ENCODE measurements at places on chromosomes 2 and 18.

- DNase-seq = no peak
- peaks cover 69% of the 10 kb centered on the region for H3K27me3 ChIP-seq
- peaks cover 4% of the 10 kb centered on the region for H3K4me1 ChIP-seq
- H3K27ac ChIP-seq = no peak overlapping the region
- no peak overlapping the region for H3K4me3 ChIP-seq
These were observed 18.5 kb upstream of the CCDC93 start for GRCh38 chr2:118032169-118033013.

- H3K4me1 ChIP-seq = peaks cover 29% of the 10 kb centered on the region
- no peaks in the 10 kb centered on the region for H3K27me3 ChIP-seq
- peaks cover 6% of the 10 kb centered on the region for H3K36me3 ChIP-seq
- H3K27ac ChIP-seq = peak overlapping the region; percentile 92
- DNase-seq = no peak
- peak overlapping the region; percentile 72 for H3K4me3 ChIP-seq
These were observed 1.9 kb downstream of the PRKRA start for GRCh38 chr2:178448968-178449661.

DNA sequence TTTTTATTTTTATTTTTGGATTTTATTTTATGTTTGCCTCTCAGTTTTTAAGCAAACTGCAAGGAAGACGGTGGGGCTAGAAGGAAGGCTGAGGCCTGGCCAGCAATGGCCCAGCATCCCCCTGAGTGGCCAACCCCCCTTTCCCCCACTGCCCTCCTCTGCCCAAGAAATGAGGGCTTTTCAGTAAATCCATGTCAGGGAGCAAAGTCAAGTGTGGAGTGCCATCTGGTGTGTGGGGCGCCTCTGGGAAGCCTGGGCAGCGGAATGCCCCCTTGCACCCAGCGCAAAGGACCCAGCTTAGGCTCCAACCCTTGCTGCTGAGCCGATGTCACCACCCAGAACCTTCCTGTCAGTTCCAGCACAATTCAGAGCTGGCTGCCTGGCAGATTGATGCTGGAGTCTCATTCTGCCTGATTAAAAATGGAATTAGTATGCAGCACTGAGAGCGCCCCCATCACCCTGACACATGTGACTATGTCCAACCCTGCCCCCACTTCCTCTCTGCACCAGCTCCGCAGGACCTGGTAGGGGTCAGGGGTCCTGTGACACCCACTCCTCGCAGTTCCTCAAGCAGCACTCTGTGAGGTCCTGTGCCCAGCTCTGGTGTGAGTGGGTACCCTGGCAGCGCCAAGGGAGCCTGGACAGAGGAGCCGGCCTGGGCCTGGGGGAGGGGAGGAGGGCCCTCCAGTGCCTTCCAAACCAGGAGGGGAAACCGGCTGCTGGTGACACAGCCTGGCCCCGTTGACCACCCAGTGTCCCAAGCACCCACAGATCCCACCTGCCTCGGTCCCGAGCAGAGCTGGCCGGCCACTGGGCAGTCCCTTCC is 9.2 kb upstream of the ALPP start:
- DNase-seq = no peak
- no peak overlapping the region for H3K27ac ChIP-seq
- H3K4me3 ChIP-seq = no peak overlapping the region
- no peaks in the 10 kb centered on the region for H3K36me3 ChIP-seq
- peaks cover 6% of the 10 kb centered on the region for H3K4me1 ChIP-seq

DNA sequence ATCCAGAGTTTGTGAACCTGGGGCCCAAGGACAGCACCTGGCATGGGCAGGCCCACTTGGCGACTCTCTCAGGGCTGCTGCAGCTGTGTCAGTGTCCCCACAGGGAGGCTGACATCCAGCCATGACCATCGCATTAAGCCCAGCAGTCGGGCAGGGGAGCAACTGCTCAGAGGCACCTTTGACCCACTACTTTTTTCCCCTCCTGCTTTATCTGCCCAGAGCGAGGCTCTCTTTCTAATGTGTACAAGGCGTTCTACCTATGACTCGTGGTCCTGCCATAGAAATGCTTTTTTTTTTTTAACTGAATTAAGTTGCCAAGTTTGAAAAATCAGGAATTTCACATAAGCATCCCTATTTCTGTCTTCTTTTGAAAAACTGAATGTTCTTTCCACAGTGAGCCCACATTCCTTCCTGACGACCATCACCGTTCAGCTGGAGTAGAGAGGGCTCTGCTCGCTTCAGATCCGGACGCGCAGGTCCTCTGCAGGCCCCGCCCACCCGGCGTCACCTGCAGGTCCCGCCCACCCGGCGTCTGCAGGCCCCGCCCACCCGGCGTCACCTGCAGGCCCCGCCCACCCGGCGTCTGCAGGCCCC is 403 bp upstream of the CLUL1 start:
- no peak for DNase-seq
- H3K36me3 ChIP-seq = no peaks in the 10 kb centered on the region
- H3K27ac ChIP-seq = peak overlapping the region; percentile 10
- H3K4me1 ChIP-seq = peaks cover 4% of the 10 kb centered on the region
- peaks cover 19% of the 10 kb centered on the region for H3K27me3 ChIP-seq

- peaks cover 8% of the 10 kb centered on the region for H3K27me3 ChIP-seq
- no peaks in the 10 kb centered on the region for H3K4me1 ChIP-seq
- H3K4me3 ChIP-seq = no peak overlapping the region
- DNase-seq = no peak
These were observed 190.2 kb upstream of the GATA6 start for GRCh38 chr18:21979171-21979560.

DNA sequence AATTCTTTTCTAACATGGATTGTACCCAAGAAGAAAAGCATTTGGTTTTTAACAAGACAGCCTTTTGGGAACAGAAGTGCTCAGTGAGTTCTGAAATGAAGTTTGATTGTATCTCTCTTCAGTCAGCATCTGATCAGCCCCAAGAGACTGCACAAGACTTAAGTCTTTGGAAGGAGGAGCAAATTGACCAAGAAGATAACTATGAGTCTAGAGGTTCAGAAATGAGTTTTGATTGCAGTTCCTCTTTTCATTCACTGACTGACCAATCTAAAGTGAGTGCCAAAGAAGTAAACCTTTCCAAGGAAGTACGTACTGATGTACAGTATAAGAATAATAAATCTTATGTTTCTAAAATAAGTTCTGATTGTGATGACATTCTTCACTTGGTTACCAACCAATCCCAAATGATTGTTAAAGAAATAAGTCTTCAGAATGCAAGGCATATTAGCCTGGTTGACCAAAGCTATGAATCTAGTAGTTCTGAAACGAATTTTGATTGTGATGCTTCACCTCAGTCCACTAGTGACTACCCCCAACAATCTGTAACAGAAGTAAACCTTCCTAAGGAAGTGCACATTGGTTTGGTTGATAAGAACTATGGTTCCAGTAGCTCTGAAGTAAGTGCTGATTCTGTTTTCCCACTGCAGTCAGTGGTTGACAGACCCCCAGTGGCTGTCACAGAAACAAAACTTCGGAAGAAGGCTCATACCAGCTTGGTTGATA is 31.2 kb downstream of the ZDBF2 start:
- no peaks in the 10 kb centered on the region for H3K27me3 ChIP-seq
- H3K27ac ChIP-seq = no peak overlapping the region
- DNase-seq = no peak
- no peak overlapping the region for H3K4me3 ChIP-seq
- peaks cover 3% of the 10 kb centered on the region for H3K36me3 ChIP-seq

GRCh38 chr2:232211743-232212686 is 166.5 kb upstream of the ALPP start:
- H3K36me3 ChIP-seq = peaks cover 24% of the 10 kb centered on the region
- no peak overlapping the region for H3K27ac ChIP-seq
- no peak for DNase-seq
- H3K27me3 ChIP-seq = no peaks in the 10 kb centered on the region
- H3K4me3 ChIP-seq = no peak overlapping the region

DNA sequence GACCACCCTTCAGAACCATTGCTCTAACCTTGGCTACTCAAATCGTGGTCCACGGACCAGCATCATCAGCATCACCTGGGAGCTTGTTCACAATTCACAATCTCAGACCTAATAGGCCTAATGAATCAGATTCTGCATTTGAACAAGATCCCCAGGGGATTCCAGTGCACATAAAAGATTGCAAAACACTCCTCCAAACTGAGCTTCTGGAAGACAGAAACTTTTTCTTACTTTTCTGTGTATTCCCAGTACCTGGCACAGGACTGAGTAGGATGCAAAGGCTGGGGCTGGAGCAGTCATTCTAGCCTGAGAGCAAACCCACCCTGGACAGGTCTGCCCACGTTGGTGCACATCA is 115.1 kb upstream of the COPS8 start:
- H3K27ac ChIP-seq = peak overlapping the region; percentile 97
- H3K4me1 ChIP-seq = peaks cover 29% of the 10 kb centered on the region
- H3K36me3 ChIP-seq = no peaks in the 10 kb centered on the region
- no peak overlapping the region for H3K4me3 ChIP-seq
- no peak for DNase-seq

GRCh38 chr2:158756331-158756730 is 38.8 kb upstream of the DAPL1 start:
- H3K4me3 ChIP-seq = no peak overlapping the region
- H3K4me1 ChIP-seq = peaks cover under 1% of the 10 kb centered on the region
- no peaks in the 10 kb centered on the region for H3K36me3 ChIP-seq
- H3K27me3 ChIP-seq = peaks cover 66% of the 10 kb centered on the region
- no peak overlapping the region for H3K27ac ChIP-seq
- no peak for DNase-seq

GRCh38 chr2:167504695-167505094 is 616.4 kb downstream of the XIRP2 start:
- H3K27ac ChIP-seq = no peak overlapping the region
- H3K4me3 ChIP-seq = no peak overlapping the region
- no peaks in the 10 kb centered on the region for H3K27me3 ChIP-seq
- no peaks in the 10 kb centered on the region for H3K36me3 ChIP-seq
- H3K4me1 ChIP-seq = no peaks in the 10 kb centered on the region

GRCh38 chr2:38076710-38077430 is 919 bp upstream of the CYP1B1 start:
- peaks cover 65% of the 10 kb centered on the region for H3K27me3 ChIP-seq
- peaks cover 3% of the 10 kb centered on the region for H3K36me3 ChIP-seq
- no peak for DNase-seq
- H3K4me3 ChIP-seq = peak overlapping the region; percentile 59
- peaks cover 8% of the 10 kb centered on the region for H3K4me1 ChIP-seq

GRCh38 chr18:8448130-8448529 is 161.1 kb upstream of the RAB12 start:
- H3K4me1 ChIP-seq = no peaks in the 10 kb centered on the region
- H3K27ac ChIP-seq = no peak overlapping the region
- peaks cover 7% of the 10 kb centered on the region for H3K27me3 ChIP-seq
- no peak overlapping the region for H3K4me3 ChIP-seq
- peaks cover 4% of the 10 kb centered on the region for H3K36me3 ChIP-seq
- DNase-seq = no peak

DNA sequence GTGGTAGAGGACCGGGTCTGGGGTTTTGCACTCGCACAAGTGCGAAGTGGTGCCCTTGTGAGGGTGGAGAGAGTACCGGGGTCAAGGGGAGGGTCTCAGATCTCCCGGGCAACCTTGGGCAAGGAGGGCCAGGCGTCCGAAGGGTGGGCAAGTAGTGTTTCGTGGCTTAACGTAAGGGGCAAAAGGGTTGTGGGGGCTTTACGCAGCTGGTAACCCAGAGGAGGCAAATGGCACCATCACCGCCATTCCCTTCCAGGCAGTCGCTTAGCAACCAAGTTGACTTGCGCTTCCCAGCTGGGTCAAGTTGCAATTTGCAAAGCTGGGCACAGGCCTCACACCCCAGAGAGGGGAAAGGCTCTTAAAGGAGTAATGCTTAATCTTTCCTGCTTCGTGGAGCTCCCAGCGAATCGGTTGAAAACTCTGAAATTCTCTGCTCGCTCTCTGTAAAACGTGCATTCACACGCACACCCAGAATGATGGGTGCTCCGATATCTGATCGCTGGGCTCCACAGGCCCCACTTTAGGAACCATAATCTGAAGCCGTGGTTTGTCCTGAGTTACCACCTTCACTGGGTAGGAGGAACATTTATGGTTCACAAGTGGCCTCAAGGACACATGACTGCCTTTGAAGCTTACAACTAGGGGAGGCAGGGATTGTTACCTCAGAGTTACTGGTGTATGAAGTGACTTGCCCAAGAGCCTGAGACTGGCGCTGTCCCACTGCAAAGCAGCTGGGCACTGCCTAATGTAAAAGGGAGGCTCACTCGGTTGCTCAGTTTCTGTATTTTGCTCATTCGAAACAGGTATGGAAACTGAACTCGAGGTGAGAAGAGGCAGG is 127.9 kb downstream of the UXS1 start:
- no peak for DNase-seq
- no peaks in the 10 kb centered on the region for H3K36me3 ChIP-seq
- peak overlapping the region; percentile 79 for H3K4me3 ChIP-seq
- H3K27me3 ChIP-seq = peaks cover 15% of the 10 kb centered on the region

- no peaks in the 10 kb centered on the region for H3K36me3 ChIP-seq
- H3K4me3 ChIP-seq = no peak overlapping the region
- no peak for DNase-seq
- peaks cover 48% of the 10 kb centered on the region for H3K27me3 ChIP-seq
- H3K4me1 ChIP-seq = no peaks in the 10 kb centered on the region
These were observed 18.8 kb upstream of the MAP3K20 start for GRCh38 chr2:173056705-173057364.

- H3K4me1 ChIP-seq = no peaks in the 10 kb centered on the region
- peaks cover 3% of the 10 kb centered on the region for H3K36me3 ChIP-seq
- no peak overlapping the region for H3K27ac ChIP-seq
These were observed 9.5 kb downstream of the GPR17 start for GRCh38 chr2:127655209-127656073.

DNA sequence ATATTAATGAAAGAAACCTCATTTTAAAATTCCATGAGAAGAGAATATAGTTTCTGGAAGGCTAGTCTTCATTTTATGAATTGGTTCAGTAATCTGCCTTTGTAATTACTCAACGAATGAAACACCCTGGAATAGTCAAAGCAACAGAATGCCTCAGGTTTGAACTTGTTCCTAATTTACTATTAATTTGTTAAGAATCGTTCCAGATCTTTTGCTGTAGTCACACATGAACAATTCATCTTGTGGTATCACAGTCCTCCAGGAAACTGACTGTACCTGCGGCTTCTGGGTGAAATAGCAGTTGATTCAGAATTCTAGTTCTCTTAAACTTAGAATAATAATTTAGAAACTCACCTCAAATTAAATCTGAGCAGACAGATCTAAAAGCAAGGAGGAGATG is 282.7 kb upstream of the MAP2 start:
- no peaks in the 10 kb centered on the region for H3K4me1 ChIP-seq
- DNase-seq = no peak
- no peaks in the 10 kb centered on the region for H3K27me3 ChIP-seq
- no peak overlapping the region for H3K4me3 ChIP-seq

GRCh38 chr2:215368493-215368809 is 56.6 kb downstream of the ATIC start:
- peaks cover 7% of the 10 kb centered on the region for H3K36me3 ChIP-seq
- H3K4me3 ChIP-seq = no peak overlapping the region
- H3K4me1 ChIP-seq = no peaks in the 10 kb centered on the region
- H3K27me3 ChIP-seq = no peaks in the 10 kb centered on the region
- no peak overlapping the region for H3K27ac ChIP-seq

- no peak overlapping the region for H3K4me3 ChIP-seq
- no peak for DNase-seq
- peaks cover 20% of the 10 kb centered on the region for H3K4me1 ChIP-seq
- peaks cover 2% of the 10 kb centered on the region for H3K36me3 ChIP-seq
- no peaks in the 10 kb centered on the region for H3K27me3 ChIP-seq
These were observed 22.3 kb downstream of the IL1B start for GRCh38 chr2:112814278-112814677.

- no peak for DNase-seq
- H3K36me3 ChIP-seq = peaks cover 8% of the 10 kb centered on the region
- H3K4me3 ChIP-seq = peak overlapping the region; percentile 25
- no peaks in the 10 kb centered on the region for H3K27me3 ChIP-seq
- peaks cover 47% of the 10 kb centered on the region for H3K4me1 ChIP-seq
These were observed 62.1 kb downstream of the DPP4 start for GRCh38 chr2:162011706-162012564.
